ENCODE measurements at places on chromosomes 4 and X. TPM values are rescaled to one million over a fixed set of nuclear protein-coding genes. Genes with fewer than 3 reads are reported as not detected.
A peak's percentile ranks its signal among the peaks of the same experiment; 100 is the strongest.

Gene SH3D19
- 108 TPM for total RNA-seq

Gene RASSF6
- total RNA-seq = not detected

DNA sequence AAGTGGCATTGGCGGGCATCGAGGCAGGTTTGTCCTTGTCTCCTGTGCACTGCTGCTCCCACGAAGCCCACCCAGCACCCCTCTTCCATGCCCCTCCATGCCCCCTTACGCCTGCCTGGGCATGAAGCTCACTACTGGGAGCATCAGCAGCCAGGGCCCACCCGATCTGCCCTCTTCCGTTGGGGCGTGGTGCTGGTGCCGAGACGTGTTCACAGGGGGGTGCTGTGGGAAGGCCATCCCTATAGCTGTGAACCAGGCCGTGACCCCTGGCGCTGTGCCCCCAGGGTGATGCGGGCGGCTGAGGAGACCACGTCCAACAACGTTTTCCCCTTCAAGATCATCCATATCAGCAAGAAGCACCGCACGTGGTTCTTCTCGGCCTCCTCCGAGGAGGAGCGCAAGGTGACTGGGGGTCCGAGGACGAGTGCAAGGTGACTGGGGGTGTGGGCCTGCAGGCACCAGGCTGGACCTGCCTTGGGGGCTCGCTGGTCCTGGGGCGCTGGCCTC is 19.3 kb upstream of the ADD1 start:
- peak; percentile 43 for DNase-seq

- no peak for DNase-seq
Observed at GRCh38 chr4:164440199-164440598, 313.7 kb upstream of the SMIM31 start.

DNA sequence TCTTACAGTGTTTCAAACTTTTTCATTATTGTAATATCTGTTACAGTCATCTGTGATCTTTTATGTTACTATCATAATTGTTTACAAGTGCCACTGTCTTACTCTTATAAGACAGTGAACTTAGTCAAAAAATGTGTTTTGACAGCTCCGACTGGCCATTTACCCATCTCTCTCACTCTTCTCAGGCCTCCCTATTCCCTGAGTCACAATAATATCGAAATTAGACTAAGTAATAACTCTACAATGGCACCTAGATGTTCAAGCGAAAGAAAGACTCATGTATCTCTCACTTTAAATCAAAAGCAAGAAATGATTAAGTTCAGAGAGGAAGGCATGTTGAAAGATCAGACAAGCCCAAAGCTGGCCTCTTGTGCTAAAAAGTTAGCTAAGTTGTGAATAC is 184.2 kb downstream of the CDS1 start:
- DNase-seq = no peak

GRCh38 chrX:19748896-19749680 is 138.3 kb downstream of the SH3KBP1 start:
- DNase-seq = no peak

Gene IL2RG
- 2.8 TPM for total RNA-seq

Gene ACE2
- 16.6 TPM for total RNA-seq

DNA sequence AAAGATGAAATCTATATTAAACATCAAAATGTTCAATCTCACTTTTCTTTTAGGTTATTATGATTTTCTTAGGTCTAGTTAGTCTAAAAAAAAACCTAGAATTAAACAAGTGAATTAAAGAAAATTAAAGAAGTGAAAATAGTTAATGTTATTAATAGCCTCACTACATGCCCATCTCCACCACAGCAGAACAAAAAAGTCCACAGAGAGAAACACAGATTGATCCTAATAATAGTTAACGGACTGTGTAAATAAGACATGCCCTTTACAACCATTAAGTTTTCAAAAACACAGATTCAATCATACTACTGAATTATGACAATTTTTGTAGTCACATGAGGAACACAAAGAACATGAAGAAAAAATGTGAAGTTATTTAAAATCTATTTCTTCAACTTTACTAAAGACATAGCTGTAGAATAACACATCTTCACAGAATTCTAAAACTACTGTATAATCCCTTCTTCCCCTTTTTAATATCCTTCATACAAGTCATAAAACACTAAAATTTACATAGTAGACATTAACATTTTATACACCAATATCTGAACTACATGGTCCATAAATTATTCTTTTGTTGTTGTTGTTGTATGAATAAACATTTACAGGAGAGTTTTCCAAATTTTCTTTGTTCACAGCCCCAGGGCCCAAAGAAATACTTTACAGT is 15.3 kb downstream of the HELQ start:
- no peak for DNase-seq

GRCh38 chrX:30643313-30643821 is 9.9 kb upstream of the GK start:
- no peak for DNase-seq

DNA sequence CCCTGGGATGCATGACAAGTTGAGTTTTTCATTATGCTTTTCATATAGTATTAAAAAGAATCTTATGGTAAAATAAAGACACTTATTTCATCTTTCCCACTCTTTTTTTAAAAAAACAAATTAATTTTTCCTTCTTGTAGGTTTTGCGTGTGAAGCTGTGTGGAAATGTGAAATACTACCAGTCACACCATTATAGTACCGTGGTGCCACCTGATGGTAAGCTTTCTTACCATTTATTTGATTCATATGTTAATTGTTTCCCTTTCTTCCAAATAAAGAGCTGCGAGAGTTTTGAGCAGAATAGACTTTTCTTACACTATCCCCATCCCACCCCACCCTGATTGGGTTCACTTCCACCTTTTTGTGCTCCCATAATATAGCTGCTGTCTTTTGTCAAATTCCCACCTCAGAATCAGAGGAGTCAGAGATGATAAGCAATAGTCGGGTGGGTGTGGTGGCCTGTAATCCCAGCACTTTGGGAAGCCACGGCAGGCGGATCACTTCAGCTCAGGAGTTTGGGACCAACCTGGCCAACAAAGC is 44.3 kb downstream of the CASP6 start:
- DNase-seq = no peak

DNA sequence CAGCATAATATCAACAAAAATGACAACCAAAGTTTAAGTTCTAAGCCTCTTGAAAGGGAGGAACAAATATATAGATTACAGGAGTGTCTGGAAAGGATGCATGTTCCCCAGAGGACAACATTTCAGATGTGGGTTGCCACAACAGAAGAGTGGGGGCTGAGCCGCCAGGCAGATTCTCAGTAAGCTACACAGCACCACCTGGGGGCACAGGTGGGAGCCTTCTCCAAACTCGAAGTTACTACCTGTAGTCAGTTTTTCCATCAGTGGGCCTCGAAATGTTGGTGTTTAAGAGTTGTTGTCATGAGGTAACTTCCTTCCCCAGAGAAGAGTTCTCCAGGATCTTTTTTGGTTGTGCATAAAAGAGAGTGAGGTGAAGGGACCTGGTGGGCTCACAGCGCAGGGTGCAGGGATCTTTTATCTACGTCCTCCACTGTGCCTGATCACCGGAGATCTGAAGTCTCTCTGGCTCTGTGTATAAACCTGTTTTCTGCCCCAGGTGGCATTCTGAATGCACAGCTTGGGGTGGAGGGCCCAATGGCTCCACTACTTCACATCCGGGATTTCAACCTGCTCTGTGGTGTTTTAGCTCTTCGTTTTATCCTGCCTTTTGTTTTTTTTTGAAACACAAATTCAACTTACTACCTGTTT is 58.4 kb upstream of the STS start:
- DNase-seq = no peak

- DNase-seq = no peak
Observed at GRCh38 chr4:143148521-143148920, 36.2 kb upstream of the USP38 start.

Gene BEX1
- total RNA-seq = 0.38 TPM

DNA sequence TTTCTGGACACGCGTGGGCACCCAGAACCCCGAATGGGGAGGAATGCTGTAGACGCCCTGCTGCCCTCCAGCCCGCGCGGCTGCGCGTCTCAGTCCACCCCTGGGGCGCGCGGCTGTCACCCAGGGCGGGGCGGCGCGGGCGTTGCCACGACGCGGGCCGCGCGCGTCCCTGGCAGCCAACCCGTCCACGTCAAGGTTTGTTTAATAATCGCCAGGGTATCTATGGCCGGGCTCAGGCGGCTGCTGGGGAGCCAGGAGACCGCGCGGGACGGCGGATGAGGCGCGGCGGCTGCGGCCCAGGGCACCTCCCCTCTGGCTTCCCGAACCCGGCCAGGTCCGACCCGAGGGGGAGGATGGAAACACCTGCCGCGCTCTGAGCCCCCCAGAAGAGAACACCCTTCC is at the start of gene SPATA18:
TSS of gene SPATA18 (plus strand) at position 92 of the 402 bp plus-strand sequence. CDS start 401 bp downstream, outside the sequence.
- no peak for DNase-seq

- DNase-seq = no peak
Observed at GRCh38 chr4:140250989-140251552, 97.1 kb upstream of the MAML3 start.

All from Right ventricle myocardium inferior (tissue), 1 donor.